ENCODE measurements at places on chromosomes 16 and 17.

- no peak for DNase-seq
Measured at GRCh38 chr16:89444151-89444723, 46.1 kb downstream of the ANKRD11 start.

DNA sequence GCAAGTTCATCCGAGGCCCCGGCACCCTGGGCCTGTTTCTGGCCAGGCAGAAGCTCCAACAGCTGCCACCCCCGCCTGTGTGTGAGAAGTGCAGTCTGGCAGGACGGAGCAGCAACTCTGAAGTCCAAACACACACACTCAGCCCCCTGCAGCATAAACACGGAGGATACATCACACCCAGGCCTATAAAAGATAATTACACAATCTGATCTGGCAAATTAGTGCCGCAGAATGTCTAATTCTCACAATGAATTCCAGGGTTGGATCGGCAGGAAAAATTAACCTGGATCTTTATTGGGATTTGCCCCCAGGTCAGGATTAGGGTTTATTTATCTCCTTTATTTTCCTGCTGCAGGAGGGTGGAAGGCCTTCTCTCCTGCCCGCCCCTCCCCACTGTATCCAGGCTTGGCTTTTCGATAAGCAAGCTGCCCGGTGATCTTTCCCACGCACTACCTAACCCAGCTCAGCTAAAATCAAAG is 311.4 kb downstream of the SOX9 start:
- DNase-seq = no peak

- DNase-seq = no peak
Measured at GRCh38 chr17:27361695-27362094, 67.8 kb downstream of the WSB1 start.

- peak; percentile 85 for DNase-seq
Measured at GRCh38 chr16:57815987-57816745, 13.9 kb upstream of the KIFC3 start.

GRCh38 chr17:72726936-72727335 is 365.6 kb downstream of the SLC39A11 start:
- DNase-seq = no peak

- no peak for DNase-seq
Measured at GRCh38 chr17:20271011-20271610, 196.2 kb downstream of the LGALS9B start.

- DNase-seq = peak; percentile 78
Measured at GRCh38 chr17:4607773-4608187, 23.5 kb downstream of the SMTNL2 start.

DNA sequence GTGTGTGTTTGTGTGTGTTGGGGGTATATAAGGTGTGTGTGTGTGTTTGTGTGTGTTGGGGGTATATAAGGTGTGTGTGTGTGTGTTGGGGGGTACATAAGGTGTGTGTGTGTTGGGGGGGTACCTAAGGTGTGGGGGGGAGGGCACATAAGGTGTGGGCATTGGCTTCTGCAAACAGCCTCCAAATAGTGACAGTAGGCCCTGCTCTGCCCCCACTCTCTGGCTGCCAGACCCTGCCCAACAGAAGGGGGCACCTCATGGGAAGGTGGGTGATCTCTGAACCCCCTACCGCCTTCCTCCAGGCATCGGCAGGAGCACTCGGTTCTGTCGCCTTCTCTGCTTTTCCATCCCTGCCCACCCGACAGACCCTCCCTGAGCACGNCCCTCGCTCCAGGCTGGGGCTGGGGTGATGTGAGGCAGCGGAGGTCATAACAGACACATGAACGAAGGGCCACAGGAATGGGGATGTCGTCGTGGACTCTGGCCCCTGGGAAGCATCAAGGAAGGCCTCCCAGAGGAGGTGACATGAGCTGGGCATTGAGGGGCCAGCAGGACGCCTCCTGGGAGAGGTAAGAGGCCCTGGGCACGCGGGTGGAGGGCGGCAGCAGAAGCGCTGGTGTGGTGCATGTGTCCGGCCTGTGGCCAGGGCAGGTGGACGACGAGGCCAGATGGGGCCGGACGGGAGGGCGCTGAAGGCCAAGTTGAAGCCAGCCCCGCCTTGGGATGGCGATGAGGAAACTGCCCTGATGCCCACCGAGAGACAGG is 136.6 kb upstream of the RPH3AL start:
- DNase-seq = no peak

- no peak for DNase-seq
Measured at GRCh38 chr17:75151930-75152329, 2.4 kb downstream of the JPT1 start.

- DNase-seq = no peak
Measured at GRCh38 chr16:57825298-57826044, 23.2 kb upstream of the KIFC3 start.

DNA sequence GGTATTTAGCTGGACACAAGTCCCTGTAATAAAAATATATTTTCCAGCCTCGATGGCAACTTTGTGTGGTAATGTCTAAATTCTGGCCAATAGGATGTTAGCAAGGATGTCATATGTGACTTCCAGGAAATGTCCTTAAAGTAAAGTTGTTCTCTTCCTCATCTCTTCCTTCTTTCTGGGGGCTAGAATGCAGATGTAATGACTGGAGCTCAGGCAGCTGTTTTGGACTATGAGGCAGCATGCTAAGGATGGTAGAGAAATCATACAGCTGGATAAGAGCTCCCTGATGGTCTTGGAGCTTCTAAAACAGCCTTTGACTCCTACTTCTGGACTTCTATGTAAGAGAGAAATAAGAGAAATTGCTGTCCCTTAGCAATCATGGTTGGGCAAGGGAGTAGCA is 16.9 kb upstream of the MAPT start:
- no peak for DNase-seq

- DNase-seq = peak; percentile 66
Measured at GRCh38 chr17:68512960-68513474, 787 bp downstream of the PRKAR1A start.

Measured in left hindlimb (tissue), 1 donor.